CD8-positive, alpha-beta memory T cell (primary cell): ENCODE measurements at places on chromosomes 5 and 9.
A peak's percentile ranks its signal among the peaks of the same experiment; 100 is the strongest.

- peaks cover 3% of the 10 kb centered on the region for H3K4me1 ChIP-seq
- H3K27ac ChIP-seq, result no peak overlapping the region
- no peak for DNase-seq
- peaks cover 5% of the 10 kb centered on the region for H3K27me3 ChIP-seq
- no peaks in the 10 kb centered on the region for H3K36me3 ChIP-seq
- no peak overlapping the region for H3K4me3 ChIP-seq
Measured at GRCh38 chr9:135486267-135487065, 6.9 kb downstream of the PPP1R26 start.

DNA sequence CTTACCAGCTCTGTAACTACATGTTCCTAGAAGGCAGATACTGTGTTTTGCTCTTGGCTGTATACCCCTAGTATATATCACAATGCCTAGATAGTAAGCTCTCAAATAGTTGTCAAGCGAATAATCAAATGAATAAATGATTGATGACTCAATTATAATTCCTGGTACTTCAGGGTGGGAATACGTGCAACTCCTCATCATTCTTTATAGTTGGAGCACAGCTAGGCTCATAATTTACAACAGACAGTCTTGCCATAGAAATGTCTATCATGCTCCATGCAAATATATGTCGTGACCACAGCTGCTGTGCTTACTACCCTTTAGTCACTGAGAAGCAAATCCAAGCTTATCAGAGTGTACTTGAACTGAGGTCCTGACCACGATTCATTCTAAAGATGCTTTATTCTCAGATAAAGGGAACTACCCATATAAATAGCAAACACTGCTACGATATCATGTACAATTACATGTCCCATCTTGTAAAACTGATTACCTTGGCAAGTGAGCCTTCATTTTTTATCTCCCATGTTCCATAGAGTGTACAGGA, 52.1 kb downstream of the STRBP start:
- H3K4me3 ChIP-seq, result no peak overlapping the region
- H3K27ac ChIP-seq, result no peak overlapping the region
- H3K27me3 ChIP-seq, result no peaks in the 10 kb centered on the region
- DNase-seq, result no peak

- no peak for DNase-seq
- H3K36me3 ChIP-seq, result peaks cover 16% of the 10 kb centered on the region
- no peaks in the 10 kb centered on the region for H3K4me1 ChIP-seq
- H3K27ac ChIP-seq, result no peak overlapping the region
Measured at GRCh38 chr5:115241881-115242642, 20.6 kb downstream of the PGGT1B start.

DNA sequence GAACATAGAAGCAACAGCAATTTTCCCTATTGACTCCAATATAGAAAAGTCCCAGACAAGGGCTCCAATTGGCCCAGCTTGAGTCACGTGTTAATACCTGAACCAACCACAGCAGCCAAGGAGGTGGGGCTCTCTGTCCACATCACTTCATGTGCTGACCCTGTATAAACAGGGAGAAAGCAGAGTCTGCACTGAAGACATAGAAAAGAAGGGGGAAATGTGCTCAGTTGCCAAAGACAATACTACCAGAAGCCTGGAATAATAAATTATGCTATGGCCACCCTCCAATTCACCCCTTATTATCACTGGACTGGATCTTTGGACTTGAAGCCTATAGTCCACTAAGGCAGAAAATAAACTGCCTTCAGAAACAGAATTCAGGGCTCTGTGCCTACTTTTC, 275.4 kb downstream of the EPB41L4A start:
- no peak overlapping the region for H3K4me3 ChIP-seq
- DNase-seq, result no peak
- H3K27me3 ChIP-seq, result no peaks in the 10 kb centered on the region
- H3K27ac ChIP-seq, result no peak overlapping the region
- H3K36me3 ChIP-seq, result no peaks in the 10 kb centered on the region

- no peaks in the 10 kb centered on the region for H3K4me1 ChIP-seq
- H3K36me3 ChIP-seq, result no peaks in the 10 kb centered on the region
- H3K4me3 ChIP-seq, result no peak overlapping the region
- no peaks in the 10 kb centered on the region for H3K27me3 ChIP-seq
- H3K27ac ChIP-seq, result no peak overlapping the region
Measured at GRCh38 chr9:19998153-19998552, 209.3 kb upstream of the SLC24A2 start.

GRCh38 chr5:161535762-161536161, 10.8 kb downstream of the GABRB2 start:
- H3K4me3 ChIP-seq, result no peak overlapping the region
- DNase-seq, result no peak
- H3K4me1 ChIP-seq, result no peaks in the 10 kb centered on the region
- H3K36me3 ChIP-seq, result no peaks in the 10 kb centered on the region

DNA sequence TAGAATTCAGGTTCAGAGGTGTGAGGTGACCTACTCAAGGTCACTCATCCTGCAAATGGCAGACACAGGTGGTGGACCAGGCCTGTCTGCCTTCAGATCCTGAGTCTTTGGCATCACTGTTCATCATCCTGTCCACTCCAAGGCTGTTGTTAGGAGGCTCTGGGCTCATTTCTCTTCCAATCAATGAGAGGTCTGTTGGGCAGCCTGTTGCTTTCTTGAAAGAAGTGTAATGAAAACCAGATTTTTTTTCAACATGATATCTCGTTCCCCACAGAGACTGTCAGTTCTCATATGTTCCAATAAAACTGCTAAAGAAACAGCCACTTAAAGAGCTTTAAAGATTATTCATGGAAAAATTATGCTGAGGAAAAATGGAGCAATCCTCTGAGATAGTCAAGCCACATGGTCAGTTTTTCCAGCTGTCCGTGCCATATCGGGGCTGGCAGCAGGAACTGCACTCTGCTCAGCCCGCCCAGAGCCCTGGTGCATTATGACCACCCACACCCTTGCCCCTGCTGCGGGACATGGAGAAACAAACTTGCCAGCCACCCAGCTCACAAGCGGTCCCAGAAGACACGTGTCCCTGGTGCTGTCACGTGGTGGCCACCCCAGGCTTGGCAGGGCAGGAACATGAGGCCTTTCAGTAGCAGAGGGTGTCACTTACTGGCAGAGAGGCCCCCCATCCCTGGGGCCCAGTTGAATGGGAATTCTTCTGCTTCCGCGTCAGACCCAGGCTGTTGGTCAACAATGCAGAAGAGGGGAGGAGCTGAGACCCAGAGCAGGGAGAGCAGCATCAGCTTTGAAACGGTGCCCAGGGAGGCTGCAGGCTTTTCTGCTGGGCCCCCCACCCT, 63.7 kb upstream of the ANGPTL2 start:
- no peaks in the 10 kb centered on the region for H3K27me3 ChIP-seq
- H3K36me3 ChIP-seq, result no peaks in the 10 kb centered on the region
- no peak for DNase-seq
- no peaks in the 10 kb centered on the region for H3K4me1 ChIP-seq

GRCh38 chr5:40270274-40270845, 409.4 kb upstream of the PTGER4 start:
- no peaks in the 10 kb centered on the region for H3K4me1 ChIP-seq
- H3K27ac ChIP-seq, result no peak overlapping the region
- H3K36me3 ChIP-seq, result no peaks in the 10 kb centered on the region
- DNase-seq, result no peak

GRCh38 chr9:125652759-125653158, 54.2 kb downstream of the MAPKAP1 start:
- no peak for DNase-seq
- no peak overlapping the region for H3K4me3 ChIP-seq
- no peaks in the 10 kb centered on the region for H3K36me3 ChIP-seq
- no peaks in the 10 kb centered on the region for H3K27me3 ChIP-seq
- no peak overlapping the region for H3K27ac ChIP-seq

DNA sequence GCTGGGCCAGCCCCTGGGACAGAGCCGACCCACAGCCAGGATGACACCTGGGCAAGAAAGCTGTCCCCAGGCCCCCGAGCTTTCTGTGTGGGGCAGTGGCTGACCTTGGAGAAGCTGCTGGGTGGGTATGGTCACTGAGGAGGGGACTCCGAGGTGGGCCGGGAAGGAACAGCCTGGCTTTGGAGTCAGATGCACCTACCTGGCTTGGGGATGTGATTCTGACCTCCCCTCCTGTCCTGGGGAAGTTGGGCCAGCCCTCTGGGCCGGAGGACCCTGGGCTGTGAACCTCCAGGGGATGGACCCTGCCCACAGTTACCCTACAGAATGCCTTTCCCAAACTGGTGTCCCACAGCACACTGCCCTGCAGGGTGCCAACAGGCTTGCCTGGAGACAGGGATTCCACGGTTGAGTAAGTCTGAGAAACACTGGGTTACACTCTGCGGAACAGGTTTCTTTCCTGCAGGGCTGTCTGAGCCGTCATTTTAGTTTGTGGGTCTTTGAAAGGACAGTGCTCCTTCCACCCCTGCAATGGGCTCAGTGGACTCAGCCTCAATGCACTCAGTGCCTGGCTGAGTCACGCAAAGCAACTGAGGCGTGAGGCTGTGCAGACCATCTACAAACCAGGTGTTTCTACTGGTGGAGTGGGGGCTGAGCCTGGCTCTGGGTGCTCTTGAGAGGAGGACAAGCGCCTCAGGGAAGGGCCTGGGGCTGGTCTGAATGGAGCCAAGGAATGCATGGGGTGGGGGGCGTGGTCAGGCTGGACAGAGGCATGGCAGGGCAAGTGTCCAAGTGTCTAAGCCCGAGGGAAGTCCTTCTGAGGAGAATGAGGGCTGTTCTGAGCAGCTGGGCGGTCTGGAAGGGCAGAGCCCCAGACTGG, 41.3 kb upstream of the PHYKPL start:
- no peaks in the 10 kb centered on the region for H3K27me3 ChIP-seq
- no peak for DNase-seq
- H3K27ac ChIP-seq, result no peak overlapping the region
- no peaks in the 10 kb centered on the region for H3K4me1 ChIP-seq
- H3K36me3 ChIP-seq, result no peaks in the 10 kb centered on the region
- H3K4me3 ChIP-seq, result no peak overlapping the region

DNA sequence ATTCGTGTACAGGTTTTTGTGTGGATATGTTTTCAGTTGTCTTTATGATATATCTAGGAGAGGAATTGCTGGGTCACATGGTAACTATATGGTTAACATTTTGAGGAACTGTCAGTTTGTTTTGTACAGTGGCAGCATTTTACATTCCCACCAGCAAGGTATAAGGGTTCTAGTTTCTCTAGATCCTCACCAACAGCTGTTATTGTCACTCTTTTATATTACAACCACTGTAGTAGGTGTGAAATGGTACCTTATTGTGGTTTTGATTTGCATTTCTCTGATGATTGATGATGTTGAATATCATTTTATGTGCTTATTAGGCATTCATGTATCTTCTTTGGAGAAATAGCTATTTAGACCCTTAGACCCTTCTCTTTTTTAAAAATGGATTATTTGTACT, 82.9 kb downstream of the CCDC171 start:
- no peaks in the 10 kb centered on the region for H3K27me3 ChIP-seq
- no peaks in the 10 kb centered on the region for H3K4me1 ChIP-seq
- no peaks in the 10 kb centered on the region for H3K36me3 ChIP-seq
- H3K27ac ChIP-seq, result no peak overlapping the region
- no peak for DNase-seq

DNA sequence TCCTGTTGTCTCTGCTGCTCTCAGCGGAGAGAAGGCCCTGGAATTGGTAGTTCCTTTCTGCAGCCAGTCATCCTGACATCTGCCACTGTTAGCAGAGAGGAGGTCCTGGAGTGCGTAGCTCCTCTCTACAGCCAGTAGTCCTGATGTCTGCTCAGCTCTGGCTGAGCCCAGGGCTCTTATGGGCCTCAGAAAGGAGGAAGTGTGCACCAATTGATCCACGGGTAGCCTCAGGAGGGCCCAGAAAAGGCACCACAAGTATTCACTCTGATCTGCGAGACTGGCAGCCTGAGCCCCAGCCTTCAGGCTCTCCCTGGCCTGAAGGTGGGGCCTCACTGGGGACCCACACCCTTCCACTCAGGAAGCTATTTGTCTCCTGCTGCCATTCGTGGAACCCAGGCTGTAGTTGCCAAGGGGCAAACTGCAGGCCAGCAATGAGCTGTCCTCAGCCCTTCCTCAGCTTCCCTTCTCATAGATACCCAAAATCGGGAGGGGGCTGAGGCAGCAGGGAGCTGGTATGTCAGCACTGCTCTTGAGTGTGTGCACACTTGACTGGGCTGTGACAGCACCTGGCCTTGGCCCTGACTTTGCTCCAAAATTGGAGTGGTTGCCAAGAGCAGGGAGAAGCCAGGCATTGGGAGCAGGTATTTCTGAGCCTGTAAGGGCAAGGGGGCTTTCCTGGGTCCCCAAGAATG, 1049.5 kb upstream of the ACO1 start:
- H3K27ac ChIP-seq, result no peak overlapping the region
- H3K4me3 ChIP-seq, result peak overlapping the region; percentile 7
- no peak for DNase-seq
- H3K4me1 ChIP-seq, result peaks cover 26% of the 10 kb centered on the region
- H3K27me3 ChIP-seq, result no peaks in the 10 kb centered on the region

DNA sequence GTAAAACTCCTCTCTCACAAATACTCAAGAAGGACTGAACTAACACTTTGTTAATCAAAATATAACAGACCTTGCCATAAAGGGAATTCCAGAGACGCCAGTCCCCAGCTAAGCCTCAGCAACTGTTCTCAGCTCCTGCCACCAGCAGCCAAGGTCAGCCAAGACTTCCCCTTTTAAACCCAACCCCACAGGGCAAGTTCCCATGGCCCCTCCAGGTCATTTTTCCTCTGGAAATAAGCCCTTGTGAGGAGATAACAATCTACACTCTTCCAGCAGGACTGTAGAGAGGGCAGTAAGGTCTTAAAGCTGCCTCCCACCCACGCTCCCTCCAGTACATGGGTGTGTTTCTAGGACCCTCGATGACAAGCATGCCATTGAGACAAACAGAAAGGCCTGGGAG, 78.3 kb downstream of the DPYSL3 start:
- no peak overlapping the region for H3K4me3 ChIP-seq
- no peak for DNase-seq
- H3K27ac ChIP-seq, result no peak overlapping the region
- no peaks in the 10 kb centered on the region for H3K4me1 ChIP-seq

DNA sequence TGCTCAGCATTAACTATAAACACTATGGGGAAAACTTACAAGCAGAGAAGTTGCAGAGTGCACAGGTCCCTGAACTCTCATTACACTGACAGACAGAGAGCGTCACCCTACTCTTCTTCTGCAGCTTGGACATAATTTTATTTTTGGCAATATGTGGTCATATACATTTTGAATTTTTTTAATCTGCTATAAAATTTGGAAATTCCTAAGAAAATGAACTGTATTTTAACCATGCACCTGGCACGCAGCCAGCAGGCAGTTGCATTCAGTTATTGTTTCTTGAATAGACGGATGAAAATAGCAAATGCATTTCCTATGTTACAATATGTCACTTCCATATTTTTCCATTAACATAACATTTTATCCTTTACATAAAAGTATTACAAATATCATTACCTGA, 100.2 kb downstream of the SLC25A46 start:
- no peaks in the 10 kb centered on the region for H3K4me1 ChIP-seq
- no peak overlapping the region for H3K4me3 ChIP-seq
- H3K27ac ChIP-seq, result no peak overlapping the region
- DNase-seq, result no peak

- H3K4me3 ChIP-seq, result no peak overlapping the region
- no peak for DNase-seq
- H3K4me1 ChIP-seq, result no peaks in the 10 kb centered on the region
Measured at GRCh38 chr5:72147569-72147968, 40.3 kb downstream of the MAP1B start.

GRCh38 chr9:71587576-71588362, 180.5 kb downstream of the CEMIP2 start:
- no peak overlapping the region for H3K27ac ChIP-seq
- no peaks in the 10 kb centered on the region for H3K36me3 ChIP-seq
- H3K27me3 ChIP-seq, result no peaks in the 10 kb centered on the region

- H3K36me3 ChIP-seq, result no peaks in the 10 kb centered on the region
- no peak for DNase-seq
- H3K4me1 ChIP-seq, result no peaks in the 10 kb centered on the region
- H3K27me3 ChIP-seq, result no peaks in the 10 kb centered on the region
- H3K27ac ChIP-seq, result no peak overlapping the region
- H3K4me3 ChIP-seq, result no peak overlapping the region
Measured at GRCh38 chr5:99314721-99315120, 385.9 kb upstream of the CHD1 start.
